ENCODE measurements at places on chromosomes 16 and 17. TPM values are rescaled to one million over a fixed set of nuclear protein-coding genes. Genes with fewer than 3 reads are reported as not detected.

The KRTAP4-5 gene
- not detected for total RNA-seq

The NPEPPS gene
- 73.4 TPM for total RNA-seq

The SHISA6 gene
- not detected for total RNA-seq

The FA2H gene
- not detected for total RNA-seq

DNA sequence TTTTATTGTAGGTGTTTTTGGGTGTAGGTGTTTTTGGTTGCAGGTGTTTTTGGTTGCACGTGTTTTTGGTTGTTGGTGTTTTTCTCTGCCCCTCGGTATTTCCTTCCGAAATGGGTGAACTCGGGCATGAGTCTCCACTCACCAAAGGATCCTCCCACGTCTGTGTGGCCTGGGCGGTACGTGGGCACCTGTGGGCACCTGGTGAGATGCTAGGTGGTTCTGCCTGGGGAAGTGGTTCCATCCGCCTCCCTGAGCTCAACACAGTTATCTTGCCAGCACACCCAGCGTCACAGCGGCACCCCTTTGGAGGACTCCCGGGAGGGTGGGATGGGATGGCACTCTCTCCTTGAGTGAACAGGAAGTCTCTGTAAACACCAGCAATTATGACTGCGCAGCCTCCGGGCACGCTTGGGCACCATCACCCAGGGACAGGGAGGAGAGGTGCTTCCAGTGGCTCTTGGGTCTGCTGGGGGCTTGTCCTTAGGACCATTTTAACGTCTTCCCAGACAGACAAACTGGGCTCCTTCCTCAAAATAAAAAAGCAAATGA, 29.8 kb downstream of the COX4I1 start:
- no peak for DNase-seq

DNA sequence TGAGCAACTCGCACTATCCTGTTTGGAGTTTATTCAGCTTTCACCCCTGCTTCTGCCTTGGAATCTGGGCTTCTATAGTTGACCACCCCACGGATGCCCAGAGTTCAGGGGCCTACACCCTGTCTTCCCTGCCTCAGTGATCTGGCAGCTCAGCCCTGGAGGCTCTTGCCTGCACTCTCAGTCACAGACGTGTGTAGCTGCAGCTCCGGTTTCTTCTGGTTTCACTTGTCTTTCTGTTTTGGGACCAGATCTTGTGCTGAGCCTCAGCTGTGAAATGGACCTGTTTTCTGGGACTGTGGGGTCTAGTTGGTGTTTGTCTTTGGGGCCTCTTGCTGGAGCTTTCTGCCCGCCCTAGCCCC, 5.8 kb downstream of the GPT2 start:
- no peak for DNase-seq

- DNase-seq: no peak
Measured at GRCh38 chr16:7227229-7227721, 105.4 kb upstream of the RBFOX1 start.

DNA sequence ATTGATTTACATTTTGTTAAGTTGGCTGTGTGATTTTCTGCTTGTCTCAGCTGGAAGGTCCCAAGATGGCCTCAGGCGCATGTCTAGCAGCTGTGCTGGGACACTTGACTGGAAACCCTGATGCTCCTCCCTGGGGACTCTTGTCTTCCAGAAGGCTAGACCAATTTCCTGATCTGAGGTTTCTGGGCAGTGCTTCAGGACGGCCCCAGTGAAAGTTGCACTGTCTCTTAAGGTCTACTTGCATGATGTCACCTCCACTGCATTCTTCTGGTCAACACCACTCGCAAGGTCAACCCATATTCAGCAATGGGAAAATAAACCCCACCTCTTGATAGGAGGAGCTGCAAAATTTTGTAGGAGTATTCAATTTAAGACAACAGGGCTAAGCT, 116.0 kb downstream of the SALL1 start:
- no peak for DNase-seq

- no peak for DNase-seq
Measured at GRCh38 chr17:55575058-55575636, 63.9 kb upstream of the SMIM36 start.

- DNase-seq: no peak
Measured at GRCh38 chr17:69176457-69176795, 34.7 kb upstream of the ABCA6 start.

Data from LHCN-M2 (cell line).